ENCODE measurements at places on chromosomes 4 and X.

GRCh38 chr4:170804930-170805329 is 715.2 kb upstream of the AADAT start:
- no peak for DNase-seq

DNA sequence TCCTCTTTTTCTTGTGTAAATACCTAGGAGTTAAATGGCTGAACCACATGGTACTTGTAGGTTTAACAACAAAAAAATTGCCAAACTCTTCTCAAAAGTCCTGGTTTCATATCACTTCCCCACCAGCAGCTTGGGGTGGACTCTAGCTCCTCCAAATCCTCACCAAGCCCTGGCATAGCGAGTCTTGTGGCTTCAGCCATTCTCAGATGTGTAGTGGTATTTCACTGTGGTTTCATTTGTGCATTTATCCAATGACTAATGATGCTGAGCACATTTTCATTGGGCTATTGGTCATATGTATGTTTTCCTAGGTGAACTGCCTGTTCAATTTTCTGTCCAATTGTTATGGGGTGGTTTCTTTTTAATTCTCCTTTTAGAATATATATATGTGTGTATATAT is 249.3 kb downstream of the NLGN4X start:
- DNase-seq: no peak

DNA sequence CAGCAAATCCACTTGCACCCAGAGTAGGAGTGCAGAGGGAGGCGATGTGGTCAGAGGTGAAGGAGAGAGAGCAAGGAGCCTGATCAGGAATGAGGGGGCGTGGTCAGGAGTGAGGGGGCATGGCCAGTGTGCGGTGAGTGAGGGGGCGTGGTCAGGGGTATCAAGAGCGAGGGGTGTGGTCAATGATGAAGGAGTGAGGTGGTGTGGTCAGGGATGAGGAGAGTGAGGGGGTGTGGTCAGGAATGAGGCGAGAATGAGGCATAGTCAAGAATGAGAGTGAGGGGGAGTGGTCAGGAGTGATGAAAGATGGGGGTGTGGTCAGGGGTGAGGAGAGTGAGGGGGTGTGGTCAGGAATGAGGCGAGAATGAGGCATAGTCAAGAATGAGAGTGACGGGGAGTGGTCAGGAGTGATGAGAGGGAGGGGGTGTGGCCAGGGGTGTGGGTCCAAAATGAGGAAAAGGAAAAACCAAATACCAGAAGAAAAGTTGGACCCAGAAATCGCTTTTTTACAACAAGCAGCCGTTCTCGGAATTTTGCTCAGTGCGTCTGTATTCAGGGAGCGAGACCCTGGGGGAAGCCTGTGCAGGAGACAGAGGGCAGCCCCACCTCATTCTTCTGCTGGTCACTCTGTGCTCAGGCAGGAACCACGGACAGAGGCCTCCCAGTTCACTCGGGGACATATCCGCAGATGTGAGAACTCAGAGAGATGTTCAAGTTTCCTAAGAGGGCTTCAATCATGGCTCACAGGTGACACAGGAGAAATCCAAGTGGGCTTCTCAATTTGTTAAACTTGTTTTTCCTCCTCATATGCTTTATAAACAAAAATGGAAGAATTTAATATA is 47.5 kb downstream of the MAGEA1 start:
- DNase-seq: no peak

DNA sequence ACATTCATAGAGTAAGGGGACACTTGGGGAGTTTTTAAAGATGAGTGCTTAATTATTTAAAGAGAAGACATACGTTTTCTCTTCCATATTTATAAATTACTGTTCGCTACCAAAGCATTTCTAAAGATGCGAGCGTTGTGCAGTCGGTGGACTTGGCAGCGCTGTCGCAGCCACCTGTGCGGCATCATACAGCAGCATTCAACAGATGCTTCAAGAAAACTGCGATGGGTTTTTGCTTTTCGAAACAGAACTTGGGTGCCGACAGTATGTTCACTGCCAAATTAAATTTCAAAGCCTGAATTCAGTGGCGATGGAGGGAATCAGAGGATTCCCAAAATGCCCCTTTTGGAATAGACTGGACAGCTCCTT is 1.6 kb upstream of the HTR2C start:
- DNase-seq: no peak

GRCh38 chr4:151792995-151793394 is 32.2 kb upstream of the GATB start:
- DNase-seq: no peak

GRCh38 chrX:121598356-121598755 is 550.9 kb downstream of the GLUD2 start:
- DNase-seq: no peak

All from pulmonary artery endothelial cell (primary cell).